ENCODE measurements at places on chromosomes 11 and 22.

GRCh38 chr22:31192513-31192912, 19.6 kb upstream of the LIMK2 start:
- DNase-seq, result no peak

DNA sequence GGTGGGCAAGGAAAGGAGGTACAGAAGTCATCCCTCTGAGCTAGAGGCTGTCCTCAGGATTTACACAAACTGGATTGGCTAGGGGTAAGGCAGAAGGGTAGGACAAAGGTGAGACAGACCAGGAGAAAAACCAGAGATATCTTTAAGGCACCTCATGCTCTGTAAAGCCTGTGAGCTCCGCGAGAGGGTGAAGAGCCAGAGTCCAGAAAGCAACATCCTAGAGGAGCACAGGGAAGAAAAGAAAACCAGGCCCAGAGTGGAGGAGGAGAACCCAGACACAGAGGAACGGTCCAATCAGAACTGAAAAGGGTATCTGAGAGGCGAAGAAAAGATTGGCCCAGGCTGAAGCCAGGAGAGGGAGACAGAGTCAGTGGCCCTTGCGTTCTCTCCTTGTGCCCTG, 5.1 kb downstream of the SLC37A4 start:
- no peak for DNase-seq

DNA sequence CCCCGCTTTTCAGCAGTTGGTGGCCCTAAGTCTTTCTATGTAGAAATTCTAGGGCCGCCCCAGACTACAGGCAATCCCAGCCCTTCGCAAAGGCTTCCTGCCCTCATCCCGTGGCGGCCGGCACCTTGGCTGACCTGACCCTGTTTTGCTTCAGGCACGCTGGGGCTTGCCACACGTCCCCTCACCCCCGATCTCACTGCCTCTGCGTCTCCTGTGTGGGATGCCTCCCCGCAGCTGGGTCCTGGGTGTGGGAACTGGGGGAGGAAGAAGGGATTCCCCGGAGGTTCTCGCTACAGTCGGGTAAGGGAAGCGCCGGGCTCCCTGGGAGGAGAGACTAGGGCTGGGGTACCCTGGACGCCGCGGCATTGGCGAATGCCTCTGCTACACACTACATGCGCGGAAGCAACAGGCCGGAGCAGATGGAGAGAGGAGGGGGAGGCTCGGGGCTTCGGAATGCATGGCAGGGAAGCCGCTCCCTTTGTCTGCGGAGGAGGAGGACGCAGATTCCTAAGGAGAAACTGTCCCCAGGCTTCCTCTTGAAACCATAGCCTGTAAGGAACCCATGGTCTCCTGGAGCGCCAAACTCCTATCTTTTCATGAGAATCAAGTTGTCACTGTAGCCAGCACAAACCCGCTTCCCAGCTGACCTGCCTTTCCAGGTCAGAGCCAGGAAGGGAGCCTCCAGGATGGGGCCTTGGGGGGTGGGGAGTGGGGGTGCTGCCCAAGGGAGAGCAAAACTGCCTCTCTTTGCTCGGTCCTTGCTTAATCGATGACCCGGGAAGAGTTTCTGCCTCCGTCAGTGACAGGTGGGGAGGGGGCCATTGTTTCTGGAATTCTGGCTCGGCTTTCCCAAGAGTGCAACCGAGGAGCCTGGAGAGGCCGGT, 1.4 kb downstream of the DTX4 start:
- peak; percentile 32 for DNase-seq

- DNase-seq, result no peak
These were observed 3.9 kb downstream of the CRYBB2 start for GRCh38 chr22:25223269-25223850.

- no peak for DNase-seq
These were observed 27.1 kb upstream of the GAB2 start for GRCh38 chr11:78444726-78445125.

DNA sequence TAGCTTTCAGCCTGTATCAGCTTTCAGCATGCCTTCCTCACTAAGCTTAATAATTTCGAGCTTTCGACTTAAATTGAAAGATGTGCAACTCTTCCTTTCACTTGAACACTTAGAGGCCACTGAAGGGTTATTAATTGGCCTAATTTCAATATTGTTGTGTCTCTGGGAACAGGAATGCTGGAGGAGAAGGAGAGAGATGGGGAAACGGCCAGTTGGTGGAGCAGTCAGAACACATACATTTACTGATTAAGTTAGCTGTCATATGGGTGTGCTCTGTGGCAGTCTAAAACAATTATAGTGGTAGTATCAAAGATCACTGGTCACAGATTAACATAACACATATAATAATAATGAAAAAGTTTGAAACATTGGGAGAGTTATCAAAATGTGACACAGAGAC, 106.2 kb downstream of the LRRC32 start:
- no peak for DNase-seq

GRCh38 chr11:120712881-120713280, 201.3 kb downstream of the GRIK4 start:
- DNase-seq, result no peak

GRCh38 chr11:20739577-20739976, 70.2 kb downstream of the NELL1 start:
- no peak for DNase-seq

- no peak for DNase-seq
These were observed 25.2 kb downstream of the DCPS start for GRCh38 chr11:126328938-126329643.

DNA sequence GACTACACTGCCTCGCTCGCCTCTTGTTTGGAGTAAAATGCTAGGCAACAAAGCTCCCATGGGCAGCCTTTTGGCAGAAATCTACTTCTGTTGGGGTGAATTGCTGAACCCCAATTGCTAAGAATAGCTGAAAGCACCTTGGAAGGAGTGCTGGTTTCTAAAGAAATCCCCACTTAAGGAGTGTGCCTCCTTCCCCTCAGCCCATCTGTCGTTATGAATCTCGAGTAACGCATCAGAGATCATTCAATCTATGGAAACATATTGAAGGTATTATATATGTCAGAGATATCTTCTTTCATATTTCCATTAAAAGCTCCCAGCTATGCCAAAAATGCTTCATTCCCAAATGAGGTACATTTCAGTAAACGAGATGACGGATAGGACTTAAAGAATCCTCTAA, 229.6 kb upstream of the BLID start:
- DNase-seq, result no peak

- DNase-seq, result no peak
These were observed 27.4 kb upstream of the CCND1 start for GRCh38 chr11:69613594-69613993.

DNA sequence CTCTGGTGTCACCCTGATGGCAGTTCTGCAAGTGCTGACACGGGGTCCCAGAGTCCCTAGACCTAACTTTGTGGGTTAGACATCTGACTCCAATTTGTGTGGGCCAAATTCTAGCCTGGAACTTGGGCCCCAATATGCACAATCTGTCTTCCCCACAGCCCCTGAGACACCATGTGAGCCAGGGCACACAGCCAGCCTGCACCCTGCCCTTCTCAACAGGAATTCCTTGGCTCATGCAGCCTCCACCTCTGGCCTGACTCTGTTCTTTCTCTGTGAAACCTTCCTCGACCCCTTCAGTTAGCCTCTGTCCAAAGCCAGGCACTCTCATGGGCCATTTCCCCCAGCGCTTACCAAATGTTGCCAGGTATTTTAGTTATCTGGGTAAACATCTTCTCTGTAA, 59.1 kb upstream of the POU2AF1 start:
- DNase-seq, result no peak

GRCh38 chr11:46298699-46299433, 21.4 kb downstream of the CREB3L1 start:
- DNase-seq, result no peak

DNA sequence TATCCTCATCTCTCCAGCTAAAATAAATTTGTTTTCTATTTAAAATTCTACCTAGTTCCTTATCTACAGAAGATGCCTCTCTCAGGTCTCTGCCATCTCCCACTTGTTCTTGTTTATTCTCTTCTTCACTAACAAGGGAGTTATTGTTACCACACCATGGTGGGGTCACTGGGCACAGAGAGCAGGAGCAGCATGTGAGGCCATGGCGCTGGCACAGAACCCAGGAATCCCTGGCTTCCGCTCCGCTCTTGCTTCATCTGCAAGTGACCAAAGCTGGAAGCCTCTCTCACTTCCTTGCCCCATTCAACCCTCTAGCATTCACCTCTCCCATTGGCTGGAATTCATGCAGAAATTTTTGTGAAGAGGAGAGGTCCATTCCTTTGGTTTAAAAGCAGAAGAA, 190.7 kb upstream of the NCAM1 start:
- DNase-seq, result peak; percentile 90

GRCh38 chr11:134486106-134486505, 74.1 kb upstream of the B3GAT1 start:
- DNase-seq, result no peak

- DNase-seq, result no peak
These were observed 27.8 kb downstream of the LMO1 start for GRCh38 chr11:8235925-8236324.

DNA sequence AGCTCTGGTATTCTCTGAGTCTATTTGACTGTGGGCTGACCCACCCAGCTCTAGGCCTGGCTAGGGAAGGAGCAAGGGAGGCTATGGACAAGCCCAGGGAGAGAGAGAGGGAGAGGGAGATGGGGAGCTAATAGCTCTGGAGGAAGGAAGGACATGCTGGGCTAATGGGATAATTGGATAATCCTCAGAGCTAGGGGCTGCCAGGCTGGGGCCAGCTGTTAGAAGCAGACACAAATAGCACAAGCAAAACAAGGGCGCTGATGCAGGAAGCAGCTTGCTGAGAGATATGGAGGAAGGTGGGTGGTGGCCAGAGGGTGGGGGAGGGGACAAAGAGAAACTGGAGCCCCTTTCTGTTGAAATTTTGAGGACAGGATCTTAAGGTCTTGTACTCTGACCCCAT, 23.2 kb downstream of the ADORA2A start:
- DNase-seq, result no peak

- no peak for DNase-seq
These were observed 398.1 kb upstream of the API5 start for GRCh38 chr11:42913731-42914130.

- no peak for DNase-seq
These were observed 24.4 kb upstream of the SHISAL1 start for GRCh38 chr22:44336962-44337677.

GRCh38 chr11:70278994-70279393, 8.5 kb downstream of the PPFIA1 start:
- DNase-seq, result peak; percentile 32

GRCh38 chr11:60985991-60986915, 14.8 kb downstream of the CD6 start:
- DNase-seq, result no peak

DNA sequence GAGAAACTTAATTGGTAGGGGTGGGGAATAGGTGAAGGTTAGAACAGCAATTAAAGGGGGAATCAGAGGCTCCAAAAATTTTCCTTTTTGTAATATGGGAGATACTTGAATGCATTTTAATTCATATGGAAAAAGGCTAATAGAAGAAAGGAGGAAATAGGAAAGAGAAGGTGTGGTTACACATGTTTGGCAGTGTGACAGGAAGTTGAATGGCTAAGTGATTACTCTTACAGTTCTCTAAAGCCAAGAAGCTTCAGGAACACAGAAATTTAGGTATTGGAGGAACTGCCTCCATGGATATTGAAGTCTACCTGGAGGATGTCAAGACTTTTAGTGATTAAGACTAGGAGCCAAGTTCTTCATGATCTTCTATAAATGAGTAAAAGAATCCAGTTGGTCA, 6.3 kb downstream of the NXPE2 start:
- DNase-seq, result no peak

DNA sequence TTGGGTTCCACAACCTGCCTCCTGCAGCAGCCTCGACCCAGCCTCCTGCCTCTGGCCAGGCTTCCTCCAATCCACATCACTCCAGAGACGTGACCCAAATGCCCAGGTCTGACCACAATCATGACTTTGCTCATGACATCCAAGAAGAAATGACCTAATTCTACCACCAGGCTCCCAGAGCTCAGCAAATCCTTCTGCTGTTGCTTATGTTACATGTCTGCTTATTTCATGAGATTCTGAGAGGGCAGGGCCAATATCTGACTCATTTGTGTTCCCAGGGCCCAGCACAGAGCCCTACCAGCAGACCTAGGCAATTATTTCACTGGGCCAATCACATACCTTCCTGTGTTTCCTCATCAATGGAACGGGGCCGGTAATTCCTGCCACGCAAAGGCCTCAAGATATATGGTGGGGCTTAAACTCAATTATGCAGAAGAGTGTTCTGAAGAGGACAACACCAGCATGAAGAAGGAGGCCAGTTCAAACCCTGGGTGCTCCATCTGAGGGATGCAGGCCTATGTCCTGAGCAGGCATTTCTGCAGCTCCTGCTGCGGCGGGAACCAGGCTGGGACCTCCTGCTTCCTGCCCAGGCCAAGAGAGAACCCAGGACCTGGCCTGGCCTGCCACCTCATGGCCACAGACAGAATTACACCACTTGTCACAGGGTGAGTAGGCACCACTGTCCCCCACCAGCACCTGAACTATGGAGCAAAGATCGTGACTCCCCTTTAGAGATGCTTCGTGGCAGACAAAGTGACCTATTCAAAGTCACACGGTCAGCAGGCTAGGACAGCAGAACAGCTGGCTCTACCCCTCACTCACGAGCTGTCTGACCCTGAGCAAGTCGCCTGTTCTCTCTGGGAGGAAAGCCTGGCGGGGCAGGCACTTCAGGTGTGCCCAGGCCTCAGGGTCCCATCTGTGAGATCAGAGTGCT, 5.9 kb downstream of the CENPM start:
- DNase-seq, result peak; percentile 85

DNA sequence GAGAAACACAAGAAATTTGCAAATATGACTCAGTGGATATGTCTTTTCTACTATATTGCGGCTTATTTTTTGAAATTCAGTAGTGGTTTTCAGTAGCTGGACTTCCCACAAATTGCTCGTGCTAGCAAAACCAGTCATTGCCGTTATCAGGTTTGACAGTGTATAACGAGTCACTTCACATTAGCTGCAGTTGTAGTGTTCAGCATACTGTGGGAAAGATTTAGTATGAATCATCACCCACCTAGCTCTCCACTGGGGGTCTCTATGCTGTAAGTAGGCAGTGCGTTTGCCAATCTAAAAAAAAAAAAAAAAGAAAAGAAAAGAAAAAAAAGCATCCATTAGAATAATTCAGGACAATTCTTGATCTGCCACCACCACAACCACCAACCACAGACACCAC, 1318.9 kb downstream of the LRRC4C start:
- no peak for DNase-seq

GRCh38 chr11:117725048-117725734, 71.8 kb downstream of the DSCAML1 start:
- DNase-seq, result peak; percentile 23

DNA sequence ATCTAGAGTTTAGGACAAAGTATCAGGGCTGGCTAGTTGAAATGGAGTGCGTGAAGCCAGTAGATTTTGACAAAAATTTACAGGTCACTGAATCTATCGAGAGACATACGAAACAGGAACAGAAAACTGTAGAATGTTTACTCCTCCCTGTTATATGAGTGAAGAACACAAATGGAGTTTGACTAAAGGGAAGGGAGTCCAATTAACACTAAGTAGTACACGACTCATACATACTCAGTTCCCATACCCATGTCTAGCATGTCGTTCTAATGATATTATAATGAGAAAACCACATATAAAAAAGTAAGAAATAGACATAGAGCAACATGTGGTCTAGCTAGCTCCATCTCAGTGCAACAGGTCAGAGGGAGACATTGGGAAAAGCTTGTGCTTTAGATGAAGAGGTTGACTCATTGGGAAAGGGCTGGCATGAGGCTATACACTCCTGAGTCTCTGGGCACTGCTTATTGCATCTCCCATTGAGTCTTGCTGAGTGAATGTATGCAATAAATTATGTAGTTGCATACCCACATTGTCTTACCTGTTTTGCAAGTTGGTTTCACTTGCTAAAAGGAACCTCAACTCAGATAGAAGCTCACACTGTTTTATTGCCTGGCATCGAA, 43.5 kb downstream of the CD44 start:
- DNase-seq, result no peak

GRCh38 chr22:29635734-29636357, 32.4 kb downstream of the NF2 start:
- DNase-seq, result peak; percentile 38
